ENCODE measurements at places on chromosomes 1 and 21.

DNA sequence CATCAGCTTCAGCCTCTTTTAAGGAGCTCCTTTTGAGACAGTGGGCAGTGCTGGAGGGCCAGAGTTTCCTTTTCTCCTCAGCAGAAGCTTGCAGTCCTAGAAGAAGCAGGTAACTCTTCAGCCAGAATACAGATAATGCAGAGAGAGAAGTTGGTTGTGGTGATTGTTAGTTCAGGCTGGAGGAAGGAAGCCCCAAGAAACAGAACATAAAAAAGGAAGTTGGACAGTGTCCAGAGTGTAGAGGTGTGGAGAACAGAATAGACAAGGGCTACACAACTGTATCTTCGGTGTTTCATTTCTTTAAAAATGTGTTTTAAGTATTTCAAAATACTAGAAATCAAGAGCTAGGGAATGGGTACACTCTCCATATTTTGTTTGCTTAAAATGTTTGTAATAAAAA is 6.4 kb upstream of the TACSTD2 start:
- DNase-seq, result no peak

GRCh38 chr1:183655562-183656075 is 2.5 kb upstream of the APOBEC4 start:
- peak; percentile 56 for DNase-seq

GRCh38 chr1:56709269-56709880 is 64.3 kb downstream of the PRKAA2 start:
- DNase-seq, result no peak

DNA sequence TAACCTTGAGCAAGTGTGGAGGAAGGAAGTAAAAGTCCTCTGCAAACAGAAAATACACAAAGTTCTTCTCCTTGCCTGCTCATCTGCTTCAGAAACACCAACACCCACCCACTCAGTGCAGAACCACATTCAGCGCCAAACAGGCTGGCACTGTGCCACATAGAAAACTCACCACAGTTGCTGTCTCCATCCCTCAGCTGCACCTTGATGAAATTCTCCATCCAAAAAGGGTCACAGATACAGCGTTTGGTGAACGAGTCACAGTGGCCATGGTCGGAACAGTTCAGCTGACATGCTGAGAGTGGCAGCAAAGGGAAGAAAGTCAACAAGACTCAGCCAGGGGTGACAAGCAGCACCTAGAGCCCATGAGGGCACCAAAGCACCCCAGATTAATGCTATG is 114.5 kb downstream of the KIAA0319L start:
- no peak for DNase-seq

DNA sequence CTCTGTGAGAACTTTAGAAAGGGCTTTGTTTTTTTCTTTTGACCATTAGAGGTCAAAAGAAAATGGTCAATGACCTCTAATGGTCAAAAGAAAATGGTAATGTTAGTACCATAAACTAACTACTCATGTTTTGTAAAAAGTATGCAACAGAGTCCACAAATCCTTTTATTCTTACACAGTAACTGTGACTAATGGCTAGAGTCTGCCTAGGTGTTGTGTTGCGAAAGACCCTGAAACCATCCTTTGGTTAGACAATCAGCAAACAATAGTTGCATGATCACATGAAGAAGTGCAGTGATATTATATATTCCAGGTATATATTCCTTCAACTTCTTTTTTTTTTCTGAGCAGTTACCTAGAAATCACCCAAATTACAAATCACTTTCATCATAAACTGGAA is 40.9 kb downstream of the NEGR1 start:
- DNase-seq, result no peak

GRCh38 chr1:112542206-112542973 is 33.6 kb downstream of the WNT2B start:
- DNase-seq, result no peak

GRCh38 chr1:21313886-21314721 is 23.8 kb upstream of the ECE1 start:
- no peak for DNase-seq

- no peak for DNase-seq
Observed at GRCh38 chr1:24426744-24427544, 11.3 kb downstream of the NIPAL3 start.

- DNase-seq, result no peak
Observed at GRCh38 chr1:54546651-54547401, 1.2 kb upstream of the ACOT11 start.

DNA sequence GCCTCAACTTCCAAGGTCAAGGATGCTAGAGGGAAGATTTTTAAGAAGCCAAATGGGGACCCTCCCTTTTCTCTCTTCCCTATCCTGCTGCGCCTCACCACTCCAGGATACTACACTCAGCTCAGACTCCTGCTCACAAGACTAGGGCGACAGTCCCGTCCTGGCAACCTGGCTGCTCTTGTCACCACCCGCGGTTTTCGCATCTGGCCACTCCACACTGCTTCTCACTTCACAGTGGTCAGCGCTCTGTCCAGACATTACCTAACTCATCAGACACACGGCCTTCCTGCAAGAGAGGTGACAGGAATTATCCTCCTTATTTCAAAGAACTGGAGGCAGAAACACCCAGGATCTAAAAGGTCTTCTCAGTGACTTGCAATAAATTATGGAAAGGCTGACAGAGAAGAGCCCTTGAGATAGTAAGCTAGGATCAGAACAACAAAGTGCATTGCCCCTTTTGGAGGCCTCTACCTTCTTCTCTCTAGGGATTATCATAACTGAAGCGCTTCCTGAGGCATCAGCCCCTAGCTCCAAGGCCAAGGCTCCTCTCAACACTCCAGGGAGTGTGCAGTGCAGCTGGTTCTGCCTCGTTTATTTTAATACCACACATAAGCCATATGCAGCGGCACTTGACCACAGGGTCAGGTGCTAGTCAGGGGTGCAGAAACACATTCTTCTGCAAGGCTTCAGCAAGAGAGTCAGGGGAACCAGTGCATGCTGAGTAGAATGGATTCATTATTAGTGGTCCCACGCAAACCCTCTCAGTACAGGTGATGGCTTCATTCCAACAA is 41.9 kb downstream of the ASTN1 start:
- no peak for DNase-seq

DNA sequence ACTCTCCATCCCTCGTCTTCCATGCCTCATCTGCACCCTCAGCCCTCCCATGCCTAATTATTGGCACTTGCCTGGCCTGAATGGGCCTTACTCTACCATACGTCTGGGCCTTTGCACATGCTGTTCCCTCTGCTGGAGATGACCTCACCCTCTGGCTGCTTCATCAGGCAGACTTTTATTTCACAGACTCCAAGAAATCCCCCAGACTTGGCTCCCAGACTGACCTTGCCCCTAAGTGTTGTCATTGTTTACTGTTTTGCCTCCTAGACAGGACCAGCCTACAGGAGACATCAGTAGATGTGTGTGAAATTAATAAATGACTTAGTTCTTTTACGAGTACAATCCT is 5.2 kb upstream of the AHDC1 start:
- DNase-seq, result no peak

GRCh38 chr1:5562769-5563168 is 429.5 kb downstream of the NPHP4 start:
- no peak for DNase-seq

GRCh38 chr1:14350197-14350596 is 248.3 kb upstream of the KAZN start:
- DNase-seq, result no peak

- no peak for DNase-seq
Observed at GRCh38 chr1:178945763-178946266, 74.9 kb upstream of the ANGPTL1 start.

- DNase-seq, result no peak
Observed at GRCh38 chr1:154835531-154836324, 34.4 kb downstream of the KCNN3 start.

DNA sequence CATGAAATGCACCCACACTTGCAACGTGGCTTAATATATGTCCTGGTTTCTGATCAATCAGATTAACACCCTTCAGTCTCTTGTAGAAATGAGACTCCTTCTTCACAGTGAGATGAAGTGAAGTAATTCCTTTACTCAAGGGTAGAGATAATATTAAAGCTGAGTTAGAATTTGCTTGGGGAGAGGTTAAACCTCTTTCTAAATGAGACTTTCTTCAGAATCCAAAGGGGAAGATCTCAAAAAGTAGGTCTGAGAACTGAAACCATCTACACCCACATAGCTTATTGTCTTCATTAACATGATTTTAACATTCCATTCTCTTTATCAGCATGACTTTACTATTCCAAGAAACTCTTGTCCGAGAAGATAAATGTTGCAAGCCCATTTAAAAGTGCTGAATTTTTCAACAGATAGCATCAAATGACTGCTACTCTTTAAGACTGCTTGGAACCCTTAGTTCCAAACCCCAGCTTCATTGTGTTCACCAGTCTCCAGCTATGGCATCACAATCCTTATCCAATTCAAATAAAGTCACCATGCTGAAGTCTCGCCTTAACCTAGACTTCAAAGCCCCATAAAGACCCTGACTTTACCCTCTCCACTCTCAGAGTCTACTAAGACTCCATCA is 19.2 kb upstream of the TRAF3IP3 start:
- DNase-seq, result no peak

GRCh38 chr1:33468967-33469366 is 3.5 kb upstream of the ZSCAN20 start:
- no peak for DNase-seq

GRCh38 chr1:86429835-86430234 is 5.9 kb downstream of the CLCA2 start:
- DNase-seq, result no peak

GRCh38 chr1:162056043-162056442 is 13.4 kb upstream of the NOS1AP start:
- DNase-seq, result peak; percentile 23
